ENCODE measurements at places on chromosomes 4 and X.
A peak's percentile ranks its signal among the peaks of the same experiment; 100 is the strongest.

GRCh38 chr4:2836391-2836859 lies 7.2 kb upstream of the ADD1 start:
- DNase-seq = no peak

DNA sequence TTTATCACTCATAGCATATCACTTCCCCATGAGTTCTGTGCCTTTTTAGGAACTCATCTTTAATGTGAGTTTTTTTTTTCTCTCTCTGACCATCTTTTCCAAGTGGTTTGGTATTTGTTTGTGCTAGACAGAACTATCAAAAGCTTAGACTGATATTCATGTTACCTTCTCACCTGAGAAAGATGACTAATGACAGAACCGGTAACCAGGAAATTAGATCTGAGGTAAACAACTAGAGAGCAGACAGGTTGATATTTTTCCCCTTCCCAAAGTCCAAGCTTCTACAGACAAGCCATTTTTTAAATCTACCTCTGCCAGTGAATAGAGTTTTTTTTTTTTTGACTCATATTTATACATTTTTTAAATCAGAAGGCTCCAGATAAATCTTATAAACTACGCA lies 17.0 kb upstream of the SRD5A3 start:
- DNase-seq = no peak

DNA sequence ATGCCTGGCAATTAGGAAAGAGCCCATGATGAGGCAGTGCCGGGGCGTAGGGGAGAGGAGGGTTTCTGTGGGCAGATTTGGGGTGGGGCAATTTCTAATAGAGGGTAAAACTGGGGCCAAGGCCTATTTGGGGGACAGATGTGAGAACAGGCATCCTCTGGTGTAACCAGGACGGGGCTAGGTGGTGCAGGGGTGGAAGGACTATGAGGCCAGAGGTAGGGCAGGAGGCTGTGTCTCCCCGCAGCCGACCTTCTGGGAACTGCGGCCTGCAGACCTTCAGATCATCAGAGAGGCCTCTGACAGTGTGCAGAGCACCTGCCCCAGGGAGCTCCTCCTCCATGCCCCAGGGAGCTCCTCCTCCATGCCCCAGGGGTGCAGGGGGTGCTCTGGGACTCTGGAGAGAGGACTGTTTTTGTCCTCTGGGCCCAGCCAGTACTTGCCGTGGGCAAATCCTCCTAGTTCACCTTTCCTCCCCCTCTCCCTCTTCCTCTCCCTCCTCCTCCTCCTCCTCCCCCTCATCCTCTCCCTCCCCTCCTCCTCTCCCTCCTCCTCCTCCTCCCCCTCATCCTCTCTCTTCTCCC lies 101.9 kb downstream of the SORCS2 start:
- DNase-seq = no peak

DNA sequence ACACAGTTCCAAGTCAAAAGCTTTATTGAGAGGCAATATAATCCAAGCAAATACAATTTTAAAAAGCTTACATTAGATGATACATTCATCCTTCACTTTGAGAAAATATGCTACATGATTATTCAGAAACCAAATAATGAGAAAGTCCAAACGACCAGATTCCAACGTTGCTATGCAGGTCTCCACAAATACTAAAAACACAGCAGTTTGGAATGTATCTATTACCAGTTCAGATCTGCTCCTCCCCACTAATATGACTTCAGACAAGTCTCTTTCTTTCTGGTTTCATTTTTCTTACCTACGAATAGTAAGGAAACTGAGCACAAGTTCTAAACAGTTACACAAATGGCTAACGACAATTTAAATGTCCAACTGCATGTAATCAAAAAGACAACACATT lies 9.5 kb downstream of the NAF1 start:
- DNase-seq = peak; percentile 52

DNA sequence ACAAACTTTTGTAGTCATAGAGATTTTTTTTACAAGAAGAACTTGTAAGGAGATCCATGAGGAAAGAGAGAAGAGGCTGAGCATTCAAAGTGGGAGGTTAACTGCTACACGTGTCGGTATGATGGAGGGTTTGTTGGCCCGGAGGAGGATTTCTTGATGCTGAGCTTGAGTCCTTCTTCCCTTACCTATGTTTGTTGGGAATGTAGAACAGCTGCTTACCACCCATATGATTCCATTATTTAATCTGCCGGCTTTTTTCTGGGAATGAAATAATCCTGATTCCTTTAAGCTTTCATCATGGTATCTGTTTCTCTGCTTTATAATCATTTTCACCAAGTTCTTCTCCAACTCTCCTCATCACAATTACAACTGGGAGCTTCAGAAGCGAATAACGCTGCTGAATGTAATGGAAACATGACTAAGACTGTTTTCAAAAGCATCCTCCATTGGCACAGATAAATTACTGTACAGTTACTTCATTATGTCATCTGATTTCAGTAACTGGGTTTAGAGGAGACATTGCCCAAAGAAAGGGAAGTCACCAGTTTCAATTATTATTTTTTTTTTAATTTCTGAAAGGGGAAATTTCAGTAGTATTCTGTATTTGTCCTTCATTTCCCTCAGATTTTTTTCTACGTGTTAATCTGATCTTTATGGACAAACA lies 420.6 kb downstream of the SPRY1 start:
- DNase-seq = no peak

- DNase-seq = no peak
These were observed 361.8 kb upstream of the GALNT7 start for GRCh38 chr4:172806841-172807240.

GRCh38 chr4:1039493-1040343 lies 28.3 kb downstream of the FGFRL1 start:
- DNase-seq = peak; percentile 81

GRCh38 chr4:67522230-67522629 lies 23.1 kb downstream of the CENPC start:
- DNase-seq = no peak

GRCh38 chr4:138658518-138658917 lies 357.1 kb upstream of the NOCT start:
- no peak for DNase-seq

DNA sequence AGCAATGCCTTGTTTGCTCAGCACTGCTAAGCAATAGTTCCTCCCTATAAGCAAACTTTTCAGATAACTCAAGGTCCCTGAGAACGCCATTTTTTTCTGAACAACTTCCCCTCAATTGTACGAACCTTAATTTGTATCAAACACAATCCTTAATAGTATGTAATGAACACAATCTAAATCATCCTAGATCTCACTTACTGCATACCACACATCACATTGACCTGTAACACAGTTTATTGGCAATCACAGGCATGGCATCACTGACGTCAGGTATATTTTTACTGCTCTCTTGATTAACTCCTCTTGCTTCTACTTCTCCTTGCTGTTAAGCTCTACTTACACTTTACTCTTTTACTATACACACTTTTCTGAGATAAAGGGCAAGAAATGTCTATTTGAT lies 67.0 kb downstream of the TAPT1 start:
- no peak for DNase-seq

DNA sequence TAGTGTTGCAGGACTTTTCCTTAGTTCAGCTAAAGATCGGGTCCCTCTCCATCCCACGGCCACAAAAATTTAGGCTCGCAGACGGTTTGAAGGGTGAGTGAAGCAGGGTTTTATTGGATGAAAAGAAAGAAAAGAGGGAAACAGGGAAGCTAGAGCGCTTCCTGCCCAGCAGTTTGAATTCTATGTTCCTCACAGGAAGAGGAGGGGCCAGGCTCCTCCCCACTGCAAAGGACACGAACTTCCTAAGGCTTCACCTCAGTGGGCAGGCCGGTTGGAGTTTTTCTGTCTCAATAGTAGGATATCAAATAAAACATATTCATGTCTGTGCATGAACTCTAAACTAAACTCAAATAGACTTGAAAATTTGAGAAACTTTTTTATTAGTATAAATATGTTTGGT lies 27.4 kb downstream of the DAPP1 start:
- DNase-seq = no peak

All from GM03348 (cell line).